Spinal cord (tissue), 10 donors: ENCODE measurements at places on chromosomes 4 and X. TPM values are rescaled to one million over a fixed set of nuclear protein-coding genes. Genes with fewer than 3 reads are reported as not detected.

Gene TCEAL2
- 17.8 TPM for total RNA-seq

Gene SPANXA2
- not detected for total RNA-seq

Gene GPR143
- total RNA-seq = 3.7 TPM

Gene MAGEB2
- total RNA-seq = not detected

Gene SLC38A5
- total RNA-seq = 16.4 TPM

Gene EDA2R
- 1.7 TPM for total RNA-seq

Gene NRK
- 1.9 TPM for total RNA-seq

Gene DRD5
- 2.2 TPM for total RNA-seq

Gene PAK3
- 30.5 TPM for total RNA-seq

Gene IGFBP7
- total RNA-seq = 351 TPM

Gene MAGEA4
- total RNA-seq = not detected

DNA sequence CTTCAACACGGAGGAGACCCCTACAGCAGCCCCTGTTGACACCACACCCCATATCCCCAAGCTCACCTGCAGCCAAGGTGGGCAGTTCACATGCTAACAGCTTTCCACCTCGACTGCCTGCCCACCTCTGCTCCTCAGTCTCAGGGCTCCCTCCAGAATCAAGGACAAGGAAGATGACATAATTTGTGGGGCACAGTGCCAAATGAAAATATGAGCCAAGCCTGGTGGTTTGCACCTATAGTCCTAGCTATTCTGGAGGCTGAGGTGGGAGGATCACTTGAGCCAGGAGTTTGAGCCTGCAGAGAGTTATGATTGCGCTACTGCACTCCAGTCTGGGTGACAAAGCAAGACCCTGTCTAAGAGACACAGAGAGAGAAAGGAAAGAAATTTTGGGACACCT, 516.3 kb downstream of the BCOR start:
- no peak overlapping the region for H3K4me3 ChIP-seq
- H3K4me1 ChIP-seq = peaks cover 11% of the 10 kb centered on the region
- no peaks in the 10 kb centered on the region for H3K36me3 ChIP-seq
- no peak for DNase-seq
- H3K27ac ChIP-seq = no peak overlapping the region

DNA sequence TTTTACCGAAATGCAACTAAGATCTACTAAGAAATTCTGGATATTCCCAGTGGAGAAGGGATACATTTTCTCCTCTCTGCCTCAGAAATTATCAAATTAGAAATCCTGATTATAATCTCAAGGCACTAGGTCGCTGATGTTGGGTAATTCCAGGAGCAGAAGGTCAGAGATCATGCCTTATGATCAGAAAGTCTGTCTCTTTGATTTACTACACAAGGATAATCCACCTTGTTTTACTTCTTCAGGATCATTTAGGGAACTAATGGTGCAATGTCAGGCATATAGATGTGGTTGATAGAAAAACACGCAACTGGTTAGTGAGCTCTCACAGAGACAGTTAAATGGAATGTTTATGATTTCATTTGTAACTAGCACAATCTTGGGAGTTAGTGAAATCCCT, 1069.7 kb downstream of the STIM2 start:
- no peaks in the 10 kb centered on the region for H3K36me3 ChIP-seq
- H3K27me3 ChIP-seq = no peaks in the 10 kb centered on the region
- no peak for DNase-seq
- no peak overlapping the region for H3K27ac ChIP-seq
- no peak overlapping the region for H3K4me3 ChIP-seq
- no peaks in the 10 kb centered on the region for H3K4me1 ChIP-seq

- H3K27me3 ChIP-seq = no peaks in the 10 kb centered on the region
- H3K27ac ChIP-seq = no peak overlapping the region
- H3K4me3 ChIP-seq = no peak overlapping the region
- no peaks in the 10 kb centered on the region for H3K4me1 ChIP-seq
- no peak for DNase-seq
Measured at GRCh38 chrX:87003031-87003430, 514.6 kb upstream of the KLHL4 start.

DNA sequence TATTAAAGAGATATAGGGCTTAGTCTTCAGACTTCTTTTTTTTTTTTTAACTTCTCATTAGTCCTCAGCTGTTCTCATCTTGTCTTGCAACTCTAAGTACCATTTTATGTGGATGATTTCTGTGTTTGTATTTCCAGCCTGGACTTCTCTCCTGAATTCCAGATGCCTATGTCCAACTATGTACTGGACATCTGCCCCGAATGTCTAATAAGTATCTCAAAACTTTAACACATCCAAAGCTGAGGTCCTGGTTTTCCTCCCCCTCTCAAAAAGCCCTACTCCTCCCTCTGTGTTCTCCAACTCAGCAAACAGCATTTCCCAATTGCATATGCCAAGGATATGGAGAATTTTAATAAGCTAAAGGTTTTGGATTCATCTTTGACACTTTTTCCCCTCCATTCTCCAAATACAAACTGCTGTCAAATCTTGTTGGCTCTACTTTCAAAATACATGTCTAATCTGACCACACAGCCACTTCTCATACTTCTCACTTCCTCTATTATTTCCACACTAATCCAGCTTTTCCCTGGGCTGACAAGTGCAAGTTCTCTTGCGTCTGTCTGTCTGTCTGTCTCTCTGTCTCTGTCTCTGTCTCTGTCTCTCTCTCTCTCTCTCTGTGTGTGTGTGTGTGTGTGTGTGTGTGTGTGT, 79.8 kb downstream of the CLCN5 start:
- DNase-seq = no peak
- no peak overlapping the region for H3K27ac ChIP-seq
- H3K4me3 ChIP-seq = no peak overlapping the region
- no peaks in the 10 kb centered on the region for H3K36me3 ChIP-seq

- peaks cover 27% of the 10 kb centered on the region for H3K36me3 ChIP-seq
- H3K4me3 ChIP-seq = no peak overlapping the region
Measured at GRCh38 chrX:136204571-136204970, 46.6 kb downstream of the MAP7D3 start.

GRCh38 chr4:8737601-8738279, 133.9 kb downstream of the HMX1 start:
- DNase-seq = no peak
- no peak overlapping the region for H3K27ac ChIP-seq
- H3K4me3 ChIP-seq = no peak overlapping the region

DNA sequence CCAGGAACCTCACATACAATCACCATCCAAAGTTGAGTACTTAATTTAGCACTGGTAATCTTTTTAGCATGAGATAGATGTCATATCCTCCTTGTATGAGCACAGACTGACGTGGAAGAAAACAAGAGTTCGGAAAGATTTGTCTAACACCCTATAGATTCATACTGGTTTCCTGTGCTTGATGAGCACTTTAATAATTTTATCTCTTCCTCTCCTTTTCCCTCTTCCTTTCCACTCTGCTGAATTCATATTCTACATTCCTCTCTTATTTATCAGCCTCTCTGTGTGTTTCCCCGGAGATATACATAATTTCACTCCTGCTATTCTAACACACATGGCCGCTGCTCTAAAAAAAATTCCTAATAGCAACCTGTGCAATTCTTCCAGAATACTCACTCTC, 273.9 kb downstream of the AFF2 start:
- no peak for DNase-seq
- H3K4me1 ChIP-seq = no peaks in the 10 kb centered on the region
- no peak overlapping the region for H3K4me3 ChIP-seq
- no peak overlapping the region for H3K27ac ChIP-seq

GRCh38 chrX:95318882-95319281, 1365.8 kb upstream of the DIAPH2 start:
- no peaks in the 10 kb centered on the region for H3K27me3 ChIP-seq
- H3K4me3 ChIP-seq = no peak overlapping the region
- no peak for DNase-seq
- no peaks in the 10 kb centered on the region for H3K4me1 ChIP-seq
- H3K36me3 ChIP-seq = no peaks in the 10 kb centered on the region

DNA sequence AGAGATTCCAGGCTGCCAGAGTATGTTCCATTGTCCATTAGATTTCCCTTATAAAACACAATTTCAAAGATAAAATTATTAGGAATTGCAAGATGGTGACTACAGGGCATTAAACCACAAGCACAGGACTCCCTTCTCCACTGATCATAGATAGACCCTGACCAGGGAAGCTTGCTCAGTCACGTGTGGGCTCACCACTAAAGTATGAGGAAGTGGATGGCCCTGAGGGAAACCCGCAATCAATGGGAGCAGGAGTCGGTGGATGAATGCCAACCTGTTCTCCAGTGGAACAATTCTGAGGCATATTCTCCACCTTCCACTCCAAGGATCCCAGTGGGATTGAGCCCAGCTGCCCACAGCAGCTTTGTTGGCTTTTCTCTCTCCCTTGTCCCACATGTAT, 515.7 kb downstream of the BCOR start:
- no peak overlapping the region for H3K4me3 ChIP-seq
- peaks cover 16% of the 10 kb centered on the region for H3K27me3 ChIP-seq
- peaks cover 4% of the 10 kb centered on the region for H3K4me1 ChIP-seq
- no peaks in the 10 kb centered on the region for H3K36me3 ChIP-seq

- peaks cover 3% of the 10 kb centered on the region for H3K4me1 ChIP-seq
- no peak overlapping the region for H3K27ac ChIP-seq
- no peak for DNase-seq
- H3K27me3 ChIP-seq = peaks cover 13% of the 10 kb centered on the region
Measured at GRCh38 chrX:110851780-110852179, 56.2 kb upstream of the CHRDL1 start.

GRCh38 chrX:39157006-39157405, 355.7 kb downstream of the MID1IP1 start:
- H3K4me3 ChIP-seq = no peak overlapping the region
- peaks cover 22% of the 10 kb centered on the region for H3K27me3 ChIP-seq
- no peaks in the 10 kb centered on the region for H3K36me3 ChIP-seq

DNA sequence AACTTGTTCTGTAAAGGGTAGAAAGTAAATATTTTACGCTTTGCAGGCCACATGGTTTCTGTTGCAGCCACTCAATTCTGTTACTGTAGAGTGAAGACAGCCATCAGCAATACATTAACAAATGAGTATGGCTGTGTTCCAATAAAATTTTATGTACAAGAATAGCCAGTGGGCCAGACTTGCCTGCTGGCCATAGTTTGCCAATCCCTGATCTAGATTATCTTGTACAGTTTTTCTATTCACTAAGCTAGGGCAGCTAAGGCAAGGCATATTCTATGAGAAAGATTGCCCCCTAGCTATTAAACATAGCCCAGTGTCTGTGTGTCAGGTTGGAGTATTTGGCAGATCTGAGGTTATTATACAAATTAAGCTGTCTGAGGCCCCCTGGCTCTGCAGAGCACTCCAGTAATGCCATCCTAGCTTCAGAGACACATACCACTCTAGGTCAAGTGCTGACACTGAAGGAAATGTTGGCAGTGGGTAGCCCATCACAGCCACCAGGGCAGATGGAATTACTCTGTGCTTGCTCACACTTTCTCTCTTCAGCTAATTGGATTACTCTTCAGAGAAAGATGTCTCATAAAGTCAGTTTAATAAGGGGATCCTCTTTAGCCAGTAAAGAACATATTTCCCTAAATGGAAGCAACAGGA, 40.7 kb downstream of the MTTP start:
- no peaks in the 10 kb centered on the region for H3K36me3 ChIP-seq
- H3K4me3 ChIP-seq = no peak overlapping the region
- H3K27ac ChIP-seq = no peak overlapping the region
- H3K4me1 ChIP-seq = no peaks in the 10 kb centered on the region
- H3K27me3 ChIP-seq = no peaks in the 10 kb centered on the region

GRCh38 chrX:52553995-52554642, 37.3 kb upstream of the XAGE1B start:
- DNase-seq = no peak
- H3K27ac ChIP-seq = no peak overlapping the region
- H3K36me3 ChIP-seq = no peaks in the 10 kb centered on the region
- no peaks in the 10 kb centered on the region for H3K4me1 ChIP-seq

- H3K4me1 ChIP-seq = no peaks in the 10 kb centered on the region
- H3K27me3 ChIP-seq = no peaks in the 10 kb centered on the region
- H3K4me3 ChIP-seq = no peak overlapping the region
- DNase-seq = peak; percentile 47
- no peak overlapping the region for H3K27ac ChIP-seq
- no peaks in the 10 kb centered on the region for H3K36me3 ChIP-seq
Measured at GRCh38 chr4:154958621-154959358, 177.7 kb downstream of the RBM46 start.

DNA sequence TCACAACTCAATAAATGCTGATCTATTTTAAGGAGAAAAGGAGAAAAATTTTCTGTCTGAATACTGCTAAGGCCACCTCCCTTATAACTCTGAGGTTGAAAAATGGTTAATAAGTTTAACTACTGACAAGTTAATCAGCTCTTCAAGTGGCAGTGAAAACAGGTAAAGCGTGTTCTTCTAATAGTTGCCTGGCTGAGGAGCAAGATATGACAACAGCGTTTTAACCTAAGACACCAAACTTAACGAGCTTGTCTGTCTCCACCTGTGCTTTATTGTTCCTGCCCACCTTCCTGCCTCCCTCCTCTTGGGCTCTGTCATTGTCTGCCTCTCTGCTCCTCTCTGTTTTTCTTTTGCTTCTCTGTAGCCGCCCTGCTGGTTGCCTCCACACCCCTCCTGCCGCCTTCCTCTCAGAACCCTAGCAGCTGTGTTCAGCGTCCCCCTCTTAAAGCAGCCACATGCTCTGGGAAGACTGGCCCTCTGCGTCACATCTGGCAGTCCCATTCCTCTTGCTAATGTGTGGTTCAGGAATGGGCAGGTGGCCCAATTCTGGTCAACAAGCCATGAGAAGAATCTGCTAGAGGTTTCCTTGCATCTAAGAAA, 4.3 kb upstream of the TSPAN5 start:
- no peak overlapping the region for H3K4me3 ChIP-seq
- no peaks in the 10 kb centered on the region for H3K36me3 ChIP-seq
- no peaks in the 10 kb centered on the region for H3K4me1 ChIP-seq
